ENCODE measurements at places on chromosomes 6 and 20.

DNA sequence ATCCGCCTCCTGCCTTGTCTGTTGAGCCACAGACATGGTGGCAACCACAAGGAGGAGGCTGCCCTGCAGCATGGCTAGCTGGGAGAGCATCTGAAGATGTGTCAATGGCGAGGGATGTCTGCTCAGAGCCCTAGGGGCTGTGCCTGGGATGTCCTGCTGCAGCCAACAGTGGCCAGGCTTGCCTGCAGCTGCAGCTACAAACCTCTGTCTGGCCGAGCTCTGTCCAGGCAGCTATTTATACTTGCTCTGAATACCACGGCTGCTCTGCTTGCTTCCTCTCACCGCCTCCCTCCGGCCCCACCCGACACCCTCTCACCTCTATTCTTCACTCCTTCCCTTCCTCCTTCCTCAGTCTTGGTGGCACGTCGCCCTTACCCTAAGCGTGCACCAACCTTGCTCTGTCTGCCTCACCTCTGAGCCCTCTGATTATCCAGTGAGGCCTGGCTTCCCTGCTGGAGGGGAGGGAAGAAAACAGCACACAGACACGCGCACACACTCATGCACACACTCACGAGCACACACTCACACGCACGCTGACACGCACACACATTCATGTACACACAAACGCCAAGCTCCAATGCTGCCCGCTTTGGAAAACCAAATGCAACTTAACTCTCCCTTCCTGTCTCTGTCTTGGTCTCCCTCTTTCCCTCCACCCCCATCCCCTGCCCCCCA is at the start of gene ANGPT4:
Gene ANGPT4 (minus strand): TSS at position 210 of the 675 bp plus-strand sequence. CDS start 120 bp downstream, at position 90.
- DNase-seq: no peak

GRCh38 chr6:33277663-33278391 is 904 bp downstream of the B3GALT4 start:
- DNase-seq: no peak

DNA sequence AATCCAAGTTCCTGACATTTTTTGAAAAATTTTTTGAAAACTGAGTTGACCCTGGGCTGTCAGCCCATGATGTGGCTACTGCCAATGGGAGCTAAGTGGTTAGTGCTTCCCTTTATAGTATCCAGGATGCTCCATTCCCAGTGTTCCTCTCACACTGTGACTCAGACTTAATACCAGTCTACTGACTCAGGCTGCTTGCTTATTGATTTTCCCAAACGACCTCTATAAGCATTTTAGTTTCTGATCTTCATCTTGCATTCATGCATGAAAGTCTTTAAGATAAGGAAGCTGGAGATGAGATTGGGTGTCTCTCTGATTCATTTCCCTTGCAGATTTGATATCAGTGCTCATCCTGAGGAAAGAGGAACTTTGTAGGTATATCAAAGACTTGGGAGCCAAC is 560.0 kb downstream of the TBC1D32 start:
- no peak for DNase-seq

DNA sequence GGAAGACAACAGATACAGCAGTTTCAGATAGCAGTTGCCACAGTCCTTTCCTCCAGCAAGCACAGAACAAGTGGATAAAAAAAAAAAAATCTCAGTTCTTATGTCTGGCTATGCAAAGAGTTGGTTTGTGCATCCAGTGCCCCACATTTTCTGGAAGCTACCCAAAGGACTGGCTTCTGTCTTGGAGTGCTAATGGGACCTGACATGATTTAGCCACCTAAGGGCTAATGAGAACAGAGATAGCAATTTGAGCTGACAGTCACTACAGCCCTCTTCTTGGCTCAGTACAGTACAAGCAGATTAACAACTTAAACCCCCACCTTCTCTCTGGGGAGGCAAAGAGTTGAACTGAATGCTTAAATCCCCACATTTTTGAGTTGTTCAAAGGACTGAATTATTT is 976.8 kb downstream of the TBC1D32 start:
- no peak for DNase-seq

All from CD4-positive, alpha-beta T cell treated with Interleukin-2 at 100 ng/mL for 4 hours (primary cell).